A549 (cell line): ENCODE measurements at places on chromosomes 4 and X.
A peak's percentile ranks its signal among the peaks of the same experiment; 100 is the strongest.

DNA sequence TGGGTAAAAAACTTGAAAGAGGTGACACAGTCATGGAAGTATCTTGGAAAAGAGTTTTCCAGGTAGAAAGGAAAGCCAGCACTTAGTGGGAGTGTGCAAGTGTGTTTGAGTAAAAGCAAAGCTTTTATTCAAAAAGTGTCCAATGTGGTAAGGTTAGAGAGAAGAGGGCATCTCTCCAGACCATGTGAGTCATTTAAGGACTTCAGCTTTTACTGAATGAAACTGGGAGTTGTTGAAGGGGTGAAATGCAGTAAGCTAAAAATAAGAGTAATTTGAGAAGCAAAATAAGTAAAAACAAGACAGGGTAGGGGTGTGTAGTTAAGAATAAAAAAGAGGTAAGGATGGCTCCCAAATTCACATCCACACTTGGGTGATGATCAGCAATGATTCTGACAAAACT lies 238.9 kb downstream of the SLC7A11 start:
- DNase-seq: no peak

- DNase-seq: no peak
Observed at GRCh38 chr4:16360694-16361262, 134.5 kb upstream of the TAPT1 start.

- DNase-seq: no peak
Observed at GRCh38 chr4:170102426-170102825, 12.7 kb upstream of the AADAT start.

GRCh38 chr4:3179126-3179706 lies 69.7 kb upstream of the MSANTD1 start:
- DNase-seq: no peak

- no peak for DNase-seq
Observed at GRCh38 chrX:41475191-41475590, 28.0 kb downstream of the NYX start.

- DNase-seq: no peak
Observed at GRCh38 chr4:153453402-153453801, 12.8 kb upstream of the TMEM131L start.

DNA sequence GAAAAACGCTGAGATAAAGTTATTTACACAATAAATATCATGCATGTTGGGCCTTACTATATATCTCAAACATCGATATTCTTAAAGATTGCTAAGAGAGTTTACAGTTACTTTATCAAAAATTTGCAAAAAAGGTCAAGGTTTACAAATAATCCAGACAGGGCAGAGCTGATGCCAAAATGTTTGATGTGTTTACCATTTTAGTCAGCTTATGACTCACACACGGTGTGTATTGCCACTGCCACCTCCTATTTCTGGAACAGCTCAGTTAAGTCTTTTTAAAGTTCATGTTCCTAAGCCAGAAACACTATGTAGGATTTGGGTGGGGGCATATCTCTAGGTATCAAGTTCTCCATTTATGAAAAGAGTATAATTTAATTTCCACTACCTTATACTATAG lies 580.6 kb downstream of the INPP4B start:
- peak; percentile 8 for DNase-seq

DNA sequence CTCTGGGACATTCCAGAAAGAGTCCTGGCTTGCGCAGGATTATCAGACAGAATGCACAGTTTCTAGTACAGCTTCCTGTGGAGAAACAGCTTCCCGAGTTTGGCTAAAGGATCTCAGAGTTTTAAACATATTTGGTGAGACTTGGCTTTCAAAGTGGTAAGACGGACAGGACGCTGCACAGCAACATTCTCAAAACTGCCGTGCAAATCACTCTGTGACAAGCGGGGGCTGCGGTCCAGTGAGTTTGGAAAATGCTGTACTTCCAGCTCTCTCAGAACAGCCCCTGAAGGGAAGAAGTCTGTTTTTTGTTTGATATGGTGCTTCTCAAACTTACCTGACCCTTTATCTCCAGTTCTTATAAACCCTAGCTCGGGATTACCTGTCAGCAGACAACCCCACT lies 18.1 kb downstream of the LGI2 start:
- no peak for DNase-seq

- DNase-seq: no peak
Observed at GRCh38 chr4:154457471-154457870, 34.1 kb downstream of the DCHS2 start.

DNA sequence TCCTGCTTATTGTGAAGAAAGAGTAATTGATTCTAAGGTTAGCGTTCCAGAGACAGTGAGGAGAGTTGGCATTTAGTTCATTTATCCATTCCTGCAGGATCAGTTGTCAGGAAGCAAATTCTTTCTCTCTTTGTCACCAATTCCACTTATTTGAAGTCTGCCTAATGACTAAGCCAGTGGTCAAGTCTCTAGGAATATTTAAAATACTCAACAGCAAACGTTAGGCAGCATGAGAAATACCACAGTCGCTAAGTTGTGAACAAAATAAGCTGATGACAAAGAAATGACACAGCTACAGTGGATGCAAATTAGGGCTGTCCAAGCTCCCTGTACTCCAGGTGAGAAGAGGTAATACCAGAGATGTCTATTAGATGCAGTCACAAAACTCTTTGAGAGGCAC lies 6.6 kb upstream of the MAGEB17 start:
- DNase-seq: peak; percentile 38
